ENCODE measurements at places on chromosomes 7 and 10. TPM values are rescaled to one million over a fixed set of nuclear protein-coding genes. Genes with fewer than 3 reads are reported as not detected.

The ZNF107 gene
- 7.7 TPM for total RNA-seq

DNA sequence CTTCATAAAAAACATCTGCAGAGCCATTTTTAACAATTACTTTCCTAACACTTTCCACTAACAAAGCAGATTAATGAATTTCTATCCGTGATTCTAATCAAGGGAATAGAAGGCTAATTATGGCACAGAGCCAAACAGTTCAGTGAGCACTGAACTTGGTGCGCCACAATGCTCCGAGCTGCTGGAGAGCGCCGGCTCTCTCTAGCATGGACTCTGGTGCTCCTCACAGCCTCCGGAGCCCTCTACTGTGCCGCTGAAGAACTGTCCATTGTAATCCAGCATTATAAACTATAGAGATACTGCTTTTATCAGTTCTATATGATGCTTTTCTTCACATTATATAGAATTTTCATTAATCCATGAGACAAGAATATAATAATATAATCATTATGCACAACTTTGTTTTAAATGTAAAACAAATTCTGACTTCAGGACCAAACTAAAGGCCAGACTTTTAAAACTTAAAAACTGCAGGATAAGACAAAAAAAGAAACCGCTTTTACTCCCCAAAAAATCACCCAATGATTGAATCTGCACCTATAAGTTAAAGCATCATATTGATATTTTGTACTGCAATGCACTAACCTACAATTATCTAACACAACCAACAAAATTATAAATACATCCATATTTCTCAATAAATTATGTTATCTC is 123.6 kb downstream of the RNF32 start:
- no peaks in the 10 kb centered on the region for H3K27me3 ChIP-seq
- H3K4me3 ChIP-seq: no peak overlapping the region
- DNase-seq: peak; percentile 48
- peaks cover 5% of the 10 kb centered on the region for H3K36me3 ChIP-seq

DNA sequence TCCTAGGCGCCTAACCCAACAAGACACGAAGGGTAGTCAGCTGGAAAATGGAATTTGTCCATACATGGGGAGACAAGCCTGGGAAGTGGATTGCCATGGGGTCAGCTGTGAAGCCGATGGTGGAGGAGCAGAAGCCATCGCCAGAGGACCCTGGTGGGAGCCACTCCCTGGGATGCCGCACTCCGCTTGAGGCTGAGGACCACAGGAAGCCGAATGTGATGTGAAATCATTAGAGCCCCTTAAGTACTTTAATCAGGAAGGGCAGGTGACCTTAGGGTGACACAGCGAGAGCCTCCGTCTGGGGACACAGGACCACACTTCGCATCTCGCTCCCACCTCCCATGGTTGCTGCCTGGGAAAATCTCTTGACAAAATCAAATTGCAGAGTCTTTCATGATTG is 614.6 kb upstream of the MGMT start:
- no peak overlapping the region for H3K27ac ChIP-seq
- no peaks in the 10 kb centered on the region for H3K4me1 ChIP-seq
- no peak for DNase-seq
- H3K36me3 ChIP-seq: no peaks in the 10 kb centered on the region
- no peak overlapping the region for H3K4me3 ChIP-seq
- no peaks in the 10 kb centered on the region for H3K27me3 ChIP-seq

- DNase-seq: no peak
- H3K27me3 ChIP-seq: no peaks in the 10 kb centered on the region
- H3K4me1 ChIP-seq: peaks cover 42% of the 10 kb centered on the region
These were observed 649 bp downstream of the SCD start for GRCh38 chr10:100347568-100348195.

GRCh38 chr10:49299816-49300139 is 808 bp downstream of the C10orf71 start:
- DNase-seq: no peak
- H3K27me3 ChIP-seq: peaks cover 89% of the 10 kb centered on the region
- H3K4me3 ChIP-seq: no peak overlapping the region
- no peaks in the 10 kb centered on the region for H3K4me1 ChIP-seq
- H3K36me3 ChIP-seq: no peaks in the 10 kb centered on the region

- no peak overlapping the region for H3K4me3 ChIP-seq
- peaks cover 10% of the 10 kb centered on the region for H3K4me1 ChIP-seq
- H3K27me3 ChIP-seq: no peaks in the 10 kb centered on the region
These were observed 24.4 kb downstream of the BAG3 start for GRCh38 chr10:119675483-119676170.

The AKR1B15 gene
- total RNA-seq: 0.73 TPM

- no peaks in the 10 kb centered on the region for H3K36me3 ChIP-seq
- no peak for DNase-seq
- H3K4me3 ChIP-seq: no peak overlapping the region
These were observed 43.1 kb downstream of the KLF6 start for GRCh38 chr10:3741688-3742461.

The PRKAR1B gene
- 28.3 TPM for total RNA-seq

Data from Calu3 (cell line).